IPS DF 6.9 (cell line): ENCODE measurements at places on chromosomes 5 and 9.
A peak's percentile ranks its signal among the peaks of the same experiment; 100 is the strongest.

- no peak for DNase-seq
Observed at GRCh38 chr9:21943464-21943863, 50.7 kb downstream of the CDKN2A start.

- no peak for DNase-seq
Observed at GRCh38 chr9:38046661-38047300, 22.2 kb downstream of the SHB start.

DNA sequence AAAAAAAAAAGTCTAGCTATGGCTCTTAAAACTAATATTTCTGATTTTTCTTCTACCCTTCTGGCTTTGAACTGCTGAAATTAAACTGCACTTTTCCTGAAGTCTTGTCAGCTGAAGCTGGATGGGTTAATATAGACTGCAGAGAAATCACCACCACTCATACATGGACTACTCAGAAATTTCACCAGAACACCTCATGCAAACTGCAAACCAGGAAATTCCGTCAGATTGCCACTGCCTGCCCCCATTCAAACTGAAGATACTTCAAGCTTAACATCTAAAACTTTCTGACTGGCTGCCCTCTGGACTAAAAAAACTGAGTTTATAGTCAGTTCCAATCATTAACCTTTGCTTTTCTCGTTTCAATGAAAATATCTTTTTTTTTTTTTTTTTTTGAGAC is 11.6 kb upstream of the ANXA2R start:
- no peak for DNase-seq

- DNase-seq, result no peak
Observed at GRCh38 chr5:96893342-96893741, 17.0 kb downstream of the ERAP2 start.

- DNase-seq, result no peak
Observed at GRCh38 chr5:150489360-150490295, 18.3 kb upstream of the NDST1 start.

GRCh38 chr9:114770991-114771390 is 34.8 kb downstream of the TNFSF15 start:
- DNase-seq, result no peak

DNA sequence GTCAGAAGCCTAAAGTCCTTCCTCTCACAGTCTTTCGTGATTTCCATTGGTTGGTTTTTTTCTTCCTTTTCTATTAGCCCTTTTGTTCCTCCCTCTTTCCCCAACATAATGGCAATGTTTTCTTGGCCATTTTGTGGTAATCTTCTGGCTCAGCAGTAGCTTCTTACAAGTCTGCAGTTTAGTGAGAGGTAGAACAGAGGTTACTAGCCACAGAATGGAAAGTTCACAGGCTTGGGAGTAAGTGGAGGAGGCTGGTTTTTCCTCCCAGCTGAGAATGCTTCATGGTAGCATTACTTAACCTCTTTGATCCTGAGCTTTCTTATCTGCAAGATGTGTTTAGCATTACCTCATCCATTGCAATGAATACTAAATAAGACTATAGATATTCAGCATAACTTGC is 346.9 kb downstream of the NFIB start:
- DNase-seq, result no peak

DNA sequence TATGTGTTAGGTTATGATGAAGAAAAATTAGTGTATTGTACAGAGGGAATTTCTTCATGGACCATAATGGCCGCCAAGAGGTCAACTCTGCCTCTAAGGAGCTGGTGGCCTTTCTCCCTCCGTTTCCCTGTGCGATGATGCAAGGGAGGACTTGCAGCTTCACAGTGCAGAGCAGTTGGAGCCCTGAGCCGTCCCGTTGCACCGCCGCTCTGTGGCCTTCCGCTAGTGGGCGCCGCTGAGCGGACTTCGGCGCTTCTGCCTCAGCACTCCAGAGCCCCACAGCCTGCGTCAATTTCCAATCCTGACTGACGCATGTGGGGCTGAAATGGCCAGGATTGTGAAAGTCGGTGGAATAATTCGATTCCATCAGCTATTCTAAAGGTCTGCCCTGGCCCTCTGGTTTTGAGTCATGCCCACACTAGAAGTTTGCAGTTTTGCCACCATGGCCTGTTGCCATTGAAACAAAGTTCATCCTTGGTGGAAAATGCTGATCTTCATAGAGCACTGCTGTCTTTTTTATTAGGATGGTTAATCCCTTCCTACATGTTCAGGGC is 22.7 kb upstream of the LECT2 start:
- DNase-seq, result peak; percentile 67

GRCh38 chr5:40235471-40236400 is 444.0 kb upstream of the PTGER4 start:
- no peak for DNase-seq

- DNase-seq, result no peak
Observed at GRCh38 chr5:2702096-2702879, 49.2 kb downstream of the IRX2 start.

- DNase-seq, result no peak
Observed at GRCh38 chr5:135996611-135997010, 32.2 kb upstream of the TGFBI start.

- no peak for DNase-seq
Observed at GRCh38 chr9:108186642-108187395, 669.0 kb downstream of the ACTL7B start.

GRCh38 chr9:133331641-133332380 is 4.2 kb downstream of the SURF6 start:
- no peak for DNase-seq

- no peak for DNase-seq
Observed at GRCh38 chr9:10721301-10721700, 108.5 kb upstream of the PTPRD start.

DNA sequence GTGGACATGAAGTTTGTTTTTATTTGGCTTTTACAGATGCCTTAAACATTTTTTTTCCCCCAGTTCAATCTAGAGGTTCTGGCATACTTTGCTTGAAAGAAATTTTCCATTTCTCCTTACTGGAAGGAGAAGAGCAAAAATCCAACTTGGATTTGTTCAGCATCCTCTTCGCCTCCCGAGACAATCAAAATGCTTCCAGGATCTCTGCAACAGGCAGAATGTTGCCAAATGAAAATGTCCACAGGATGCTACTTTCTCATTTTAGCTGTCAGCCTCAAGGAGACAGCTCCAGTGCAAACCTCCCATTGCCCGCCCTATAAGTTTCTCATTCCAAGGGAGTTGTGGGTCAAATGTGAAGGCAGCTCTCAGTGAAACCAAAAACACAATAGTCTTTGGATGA is 1972.1 kb downstream of the MAT2B start:
- no peak for DNase-seq

DNA sequence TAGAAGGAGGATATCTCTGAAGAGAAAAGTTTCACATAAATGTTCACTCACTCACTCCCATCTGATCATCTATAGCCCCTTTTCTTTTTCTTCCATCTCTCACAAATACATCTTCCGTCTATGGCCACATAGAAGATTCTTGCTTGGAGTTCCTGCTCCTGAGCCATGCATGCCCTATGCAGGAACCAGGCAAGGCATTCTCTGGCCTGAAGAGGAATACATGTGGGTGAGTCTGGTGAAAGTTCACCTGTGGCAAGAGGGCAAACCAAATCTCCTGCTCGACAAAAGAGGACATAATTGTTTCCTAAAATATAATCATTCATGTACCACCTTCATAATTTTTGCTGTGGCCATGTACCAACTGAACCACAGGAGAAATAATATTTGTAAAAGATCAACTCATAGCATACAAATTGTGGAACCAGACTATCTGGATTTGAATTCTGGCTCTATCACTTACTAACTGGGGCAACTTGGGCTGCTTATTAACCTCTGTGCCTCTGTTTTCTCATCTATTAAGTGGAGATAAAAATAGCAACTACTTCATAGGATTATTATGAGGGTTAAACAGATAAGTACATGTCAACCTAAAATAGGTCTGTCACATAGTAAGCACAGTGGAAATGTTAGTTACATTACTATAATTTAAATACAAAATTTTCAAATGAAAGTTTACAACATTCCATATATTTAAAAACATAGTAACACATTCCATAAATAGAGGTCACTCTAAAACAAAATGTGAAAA is 121.2 kb upstream of the NFIB start:
- no peak for DNase-seq

DNA sequence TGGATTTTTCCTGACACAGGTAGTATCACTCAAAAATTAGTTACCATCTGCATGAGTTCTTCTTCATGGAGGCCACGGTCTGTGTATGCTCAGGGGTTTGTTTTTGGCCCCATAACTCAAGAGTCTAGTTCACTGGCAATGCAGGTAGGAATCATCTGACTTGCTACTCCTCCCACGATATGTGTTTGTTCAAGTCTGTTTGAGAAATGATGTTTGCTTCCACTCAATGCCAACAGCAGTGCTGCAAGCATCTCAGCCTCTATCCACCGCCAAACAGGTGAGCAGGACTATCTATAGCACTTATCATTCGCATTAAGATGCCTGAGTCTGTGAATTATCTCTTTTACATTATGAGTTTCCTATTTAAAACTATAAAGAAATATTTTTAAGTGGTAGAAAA is 264.8 kb upstream of the PTGER4 start:
- no peak for DNase-seq

DNA sequence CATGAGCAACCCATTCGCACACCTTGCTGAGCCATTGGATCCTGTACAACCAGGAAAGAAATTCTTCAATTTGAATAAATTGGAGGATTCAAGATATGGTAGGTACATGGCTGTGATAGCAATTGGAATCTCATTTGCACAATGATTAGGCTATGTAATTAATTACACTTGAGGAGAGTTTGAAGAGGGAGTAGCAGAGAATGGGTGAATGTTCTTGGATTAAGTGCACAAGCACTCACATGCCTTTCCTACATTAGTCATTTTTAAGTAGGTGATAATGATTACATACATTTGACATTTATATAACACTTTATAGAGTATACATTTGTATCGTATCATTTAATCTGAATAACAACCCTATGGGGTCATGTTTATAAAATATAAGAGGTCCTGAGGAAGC is 21.1 kb downstream of the ACO1 start:
- no peak for DNase-seq

DNA sequence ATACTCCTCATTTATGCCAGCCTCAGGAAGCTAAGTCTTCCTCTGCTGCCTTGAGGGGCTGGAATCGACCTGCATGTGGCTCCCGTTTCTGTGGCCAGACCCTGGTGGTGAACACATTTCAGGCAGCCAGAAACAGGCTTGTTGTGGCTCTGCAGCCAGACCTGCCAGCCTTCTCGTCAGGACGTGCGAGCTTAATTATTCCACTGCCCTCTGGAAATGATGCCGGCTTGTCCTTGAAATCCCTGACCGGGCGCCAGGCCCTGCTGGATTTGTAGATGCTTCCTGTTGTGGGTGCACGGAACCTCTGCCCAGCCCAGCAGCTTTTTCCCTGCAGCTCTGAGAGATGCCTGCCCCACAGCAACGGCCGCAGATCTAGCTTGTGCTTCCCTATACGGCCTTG is 41.6 kb downstream of the PDZD2 start:
- no peak for DNase-seq

GRCh38 chr5:180785794-180786221 is 16.8 kb downstream of the MGAT1 start:
- no peak for DNase-seq

DNA sequence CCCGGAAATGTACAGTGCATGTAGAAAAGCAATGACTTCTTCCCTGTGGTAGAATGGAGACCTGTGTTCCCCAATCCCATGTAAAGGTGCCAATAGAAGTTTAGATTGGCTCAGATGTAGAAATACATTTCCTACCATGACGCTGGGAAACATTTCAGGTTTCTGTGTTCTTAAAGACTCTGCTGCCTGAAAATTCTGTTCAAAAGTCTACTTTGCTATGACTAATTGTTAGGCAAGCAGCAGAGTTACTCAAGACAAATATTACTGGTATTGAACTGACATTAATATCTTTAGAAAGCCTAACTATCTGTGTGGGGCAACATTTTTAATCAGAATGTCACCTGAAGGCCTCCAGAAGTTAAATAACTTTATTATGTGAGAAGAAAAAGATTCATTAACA is 75.5 kb upstream of the ELL2 start:
- no peak for DNase-seq
